Mammary epithelial cell (primary cell): ENCODE measurements at places on chromosomes 7 and 10. TPM values are rescaled to one million over a fixed set of nuclear protein-coding genes. Genes with fewer than 3 reads are reported as not detected.

The PLEKHA1 gene
- 56.5 TPM for total RNA-seq

DNA sequence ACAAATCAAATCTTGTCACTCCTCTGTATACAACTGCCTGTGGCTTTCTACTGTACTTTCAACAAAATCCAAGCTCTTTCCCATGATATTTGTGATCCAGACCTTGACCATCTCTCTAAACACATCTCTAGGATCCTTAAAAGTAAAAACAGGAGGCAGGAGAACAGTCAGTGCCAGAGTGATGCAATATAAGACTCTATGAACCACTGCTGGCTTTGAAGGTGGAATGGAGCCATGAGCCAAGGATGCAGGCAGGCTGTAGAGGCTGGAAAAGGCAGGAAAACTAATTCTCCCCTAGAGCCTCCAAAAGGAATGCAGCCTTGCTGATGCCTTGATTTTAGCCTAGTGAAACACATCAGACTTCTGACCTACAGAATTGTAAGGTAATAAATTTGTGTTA, 45.5 kb upstream of the LRRN3 start:
- DNase-seq: no peak

- DNase-seq: peak; percentile 92
Observed at GRCh38 chr7:20199015-20199737, 18.0 kb downstream of the MACC1 start.

The ARL3 gene
- total RNA-seq: 8.7 TPM in 2 replicates

The COL1A2 gene
- 13.7 TPM for total RNA-seq

- no peak for DNase-seq
Observed at GRCh38 chr7:26525398-26526264, 234.0 kb downstream of the SNX10 start.

The SLC13A1 gene
- not detected for total RNA-seq

DNA sequence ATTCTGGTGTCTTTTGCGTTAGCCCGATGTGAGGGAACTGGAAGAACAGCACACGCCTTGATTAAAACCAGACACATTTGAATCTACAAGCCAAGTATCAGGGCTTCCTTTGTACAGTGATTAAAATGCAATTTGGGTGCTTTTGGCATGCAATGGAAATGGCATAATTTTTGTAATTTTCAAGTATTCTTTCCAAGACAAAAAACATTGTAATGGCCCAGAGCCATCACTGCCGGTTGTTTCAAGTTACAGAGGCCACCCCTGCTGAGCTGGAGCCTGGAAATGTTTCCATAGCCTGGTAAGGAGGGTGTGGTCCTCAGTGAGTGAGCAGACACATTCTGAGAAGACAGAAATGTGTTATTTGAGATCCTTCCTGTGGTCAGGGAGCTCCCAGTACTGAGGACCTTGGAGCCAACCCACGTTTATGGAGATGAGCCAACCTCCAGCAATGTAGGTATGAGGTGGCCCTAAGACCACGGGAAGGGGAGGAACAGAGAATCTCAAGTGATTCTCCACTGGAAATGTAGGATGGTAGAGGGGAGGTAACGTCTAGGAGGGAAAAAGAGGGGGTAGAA, 20.9 kb downstream of the TEX36 start:
- peak; percentile 85 for DNase-seq

- DNase-seq: no peak
Observed at GRCh38 chr7:12289996-12290395, 78.9 kb downstream of the TMEM106B start.

GRCh38 chr7:84085998-84086397, 108.6 kb downstream of the SEMA3A start:
- no peak for DNase-seq

DNA sequence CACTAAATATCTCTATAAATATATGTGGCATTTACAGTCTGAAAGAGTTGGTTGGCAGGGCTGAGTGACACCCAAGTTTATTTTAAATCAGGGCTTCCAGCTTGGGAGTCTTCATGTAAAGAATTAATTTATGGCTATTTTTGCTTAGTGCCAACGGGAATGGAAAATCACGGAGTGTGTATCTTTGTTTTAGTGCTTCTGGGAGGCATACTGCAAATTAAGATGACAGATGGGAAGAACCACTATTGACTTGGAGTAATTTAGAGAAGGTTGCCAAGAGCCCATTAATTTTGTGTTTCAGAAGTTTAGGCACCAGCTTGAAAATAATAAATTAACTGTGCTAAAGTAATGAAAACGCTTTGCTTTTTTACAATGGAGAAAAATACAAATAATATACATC, 135.2 kb downstream of the GPR37 start:
- no peak for DNase-seq

The STK17A gene
- 140 TPM for total RNA-seq

GRCh38 chr7:39399986-39400385, 166.2 kb upstream of the YAE1 start:
- no peak for DNase-seq

GRCh38 chr10:49408519-49409306, 12.8 kb upstream of the DRGX start:
- no peak for DNase-seq

DNA sequence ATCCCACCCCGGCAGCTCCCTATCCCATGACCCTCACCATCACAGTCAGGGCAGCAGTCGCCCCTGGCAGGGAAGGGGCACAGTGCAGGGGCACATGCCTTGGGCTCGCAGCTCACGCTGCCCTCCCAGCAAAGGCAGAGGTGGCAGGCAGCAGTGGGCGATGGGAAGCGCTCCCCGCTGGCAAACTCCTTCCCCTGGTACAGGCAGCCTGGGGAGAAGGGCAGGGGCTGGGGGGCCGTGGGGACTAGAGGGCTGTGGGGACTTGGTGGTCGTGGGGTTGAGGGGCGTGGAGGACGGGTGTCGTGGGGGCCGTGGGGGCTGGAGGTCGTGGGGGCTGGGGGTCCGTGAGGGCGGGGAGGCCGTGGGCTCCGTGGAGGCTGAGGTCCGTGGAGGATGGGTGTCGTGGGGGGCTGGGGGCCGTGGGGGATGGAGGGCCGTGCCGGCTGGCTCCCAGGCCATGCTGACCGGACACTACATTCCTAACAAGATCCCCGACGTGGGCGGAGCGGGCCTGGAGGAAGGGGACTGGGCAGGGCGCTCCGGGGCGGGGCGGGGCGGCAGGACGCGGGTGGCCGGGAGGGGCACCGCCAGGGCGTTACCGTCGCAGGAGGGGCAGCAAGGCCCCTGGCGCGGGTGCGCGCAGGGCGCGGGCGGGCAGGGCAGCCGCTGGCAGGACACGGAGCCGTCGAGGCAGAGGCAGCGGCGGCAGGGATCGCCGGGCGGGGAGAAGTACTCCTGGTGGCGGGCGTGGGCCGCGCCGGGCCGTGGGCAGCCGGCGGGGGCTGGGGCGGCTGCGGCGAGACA, 20.0 kb downstream of the KCP start:
- no peak for DNase-seq

The ASB15 gene
- total RNA-seq: not detected in 2 replicates

The DCLRE1A gene
- total RNA-seq: 6.5 and 6.6 TPM in 2 replicates

GRCh38 chr10:120421250-120421649, 35.8 kb upstream of the PLPP4 start:
- no peak for DNase-seq

DNA sequence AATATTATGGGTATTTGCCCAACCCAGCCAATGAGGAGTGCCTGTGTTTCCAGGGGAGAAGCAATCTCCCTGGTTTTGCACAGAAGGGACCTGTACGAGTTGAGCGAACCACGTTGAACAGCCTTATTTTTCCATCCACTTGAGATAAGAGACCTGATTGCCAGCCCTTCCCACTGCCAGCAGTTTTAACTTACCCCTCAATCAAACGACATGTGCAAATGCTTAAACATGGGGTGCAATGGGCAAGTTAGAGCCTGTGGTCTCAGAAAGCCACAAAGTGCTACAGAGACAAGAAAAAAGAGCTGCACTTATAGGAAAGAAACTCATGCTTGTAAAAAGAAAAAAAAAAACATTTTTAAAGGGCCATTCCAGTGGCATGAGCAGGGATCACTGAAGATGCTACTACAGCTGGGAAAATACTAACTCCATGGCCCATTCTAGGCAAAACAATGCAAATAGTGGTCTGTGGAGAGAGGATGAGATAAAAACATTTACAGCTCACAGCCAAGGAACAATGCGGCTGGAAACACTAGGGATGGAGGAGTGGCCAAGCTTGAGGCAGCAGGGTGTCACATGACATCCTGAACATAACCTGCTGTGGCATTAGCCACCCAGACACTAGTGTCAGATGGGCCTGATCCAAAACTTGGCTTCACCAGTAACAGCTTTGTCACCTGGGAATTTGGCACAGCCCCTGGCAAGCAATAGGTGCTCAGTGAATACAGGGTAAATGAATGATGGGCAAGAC, 162.8 kb downstream of the ELMO1 start:
- no peak for DNase-seq

DNA sequence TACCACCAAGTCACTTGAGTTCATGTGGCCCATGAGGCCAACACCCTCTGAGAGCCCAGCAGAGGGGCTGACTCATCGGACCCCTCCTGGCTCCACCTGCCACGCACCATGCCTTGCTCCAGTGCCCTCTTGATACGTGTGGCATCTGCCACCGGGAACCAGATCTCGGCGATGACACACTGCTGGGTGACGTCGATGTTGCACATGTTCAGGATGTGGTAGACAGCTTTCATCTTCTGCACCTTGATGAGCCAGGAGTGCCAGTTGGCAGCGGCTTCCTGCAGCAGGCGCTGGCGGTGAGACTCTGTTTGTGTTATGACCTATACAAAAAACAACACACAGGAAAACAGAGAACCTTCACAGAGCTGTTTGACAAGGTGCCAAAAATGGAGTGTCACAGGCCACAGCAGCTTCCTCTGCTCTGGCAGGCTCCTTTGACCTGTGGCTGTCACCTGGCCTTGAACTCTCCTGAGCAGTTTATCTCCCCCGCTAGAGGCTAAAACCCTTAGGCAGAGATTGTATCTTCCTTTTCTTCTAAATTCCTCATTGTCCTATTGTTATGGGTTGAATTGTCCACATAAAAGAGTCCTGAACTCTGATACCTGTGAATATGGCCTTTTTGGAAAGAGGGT, 45.2 kb upstream of the TMEM213 start:
- peak; percentile 95 for DNase-seq

The CCZ1B gene
- 42.5 and 56.3 TPM in 2 replicates for total RNA-seq

The ECHS1 gene
- total RNA-seq: 66.1 and 72.0 TPM in 2 replicates

DNA sequence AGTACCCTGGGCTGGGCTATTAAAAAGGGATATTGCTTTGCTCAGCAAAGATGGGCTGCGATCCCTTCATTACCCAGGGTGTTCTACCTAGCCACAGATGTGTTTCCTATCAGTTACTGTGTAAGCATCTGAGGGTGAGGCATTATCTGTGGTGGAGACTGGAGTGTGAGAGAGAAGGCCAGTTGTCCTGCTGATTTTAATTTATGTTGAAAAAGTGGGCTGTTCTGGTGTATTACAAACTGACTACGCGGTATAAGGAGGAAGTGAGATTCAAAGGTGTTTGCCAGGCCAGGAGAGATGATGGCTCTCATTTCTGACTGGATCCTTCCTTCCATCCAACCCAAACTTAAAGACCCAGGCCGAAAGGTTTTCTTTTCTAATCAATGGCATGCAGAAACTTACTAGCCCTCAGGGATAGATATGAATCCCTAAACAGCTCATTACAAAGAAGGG, 7.6 kb downstream of the TCF7L2 start:
- no peak for DNase-seq

- no peak for DNase-seq
Observed at GRCh38 chr7:4068286-4068685, 613.8 kb upstream of the FOXK1 start.

The PIP gene
- not detected for total RNA-seq

GRCh38 chr10:70115948-70116682, 16.5 kb downstream of the AIFM2 start:
- peak; percentile 25 for DNase-seq
